ENCODE measurements at places on chromosomes 5 and 9.

DNA sequence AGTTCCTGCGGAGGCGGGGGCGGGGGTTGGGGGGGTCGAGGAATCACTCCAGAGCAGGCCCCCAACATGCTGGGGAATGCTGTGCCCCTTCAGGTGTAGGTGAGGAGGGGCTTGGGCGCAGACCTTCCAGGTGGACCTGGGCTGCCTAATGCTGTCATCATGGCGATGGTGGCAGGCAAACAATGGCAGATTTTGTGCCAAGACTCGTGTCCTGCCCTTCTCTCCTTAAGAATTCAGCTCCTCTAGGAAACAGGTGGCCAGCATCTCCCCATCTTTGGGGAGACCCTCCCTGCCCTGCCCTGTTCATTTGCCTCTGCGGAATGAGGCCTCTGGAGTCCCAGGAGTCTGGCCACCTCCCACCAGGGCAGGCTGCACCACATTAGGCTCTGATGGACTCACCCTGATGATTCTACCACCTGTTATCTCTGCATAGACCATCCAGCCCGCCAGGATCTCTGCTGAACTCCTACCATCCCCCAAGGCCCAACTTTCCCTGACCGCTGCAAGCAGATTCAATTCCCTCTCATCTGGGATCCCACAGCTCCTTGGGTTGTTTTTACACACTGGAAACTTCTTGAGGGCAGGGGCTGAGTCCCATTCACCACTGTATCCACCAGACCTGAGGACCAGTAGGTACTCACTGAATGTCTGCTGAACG lies 10.9 kb upstream of the SLC25A51 start:
- no peak for DNase-seq

GRCh38 chr9:132372177-132373095 lies 17.6 kb upstream of the SETX start:
- peak; percentile 71 for DNase-seq

GRCh38 chr5:14267166-14267838 lies 124.2 kb downstream of the TRIO start:
- no peak for DNase-seq

- no peak for DNase-seq
These were observed 5.0 kb upstream of the RNF44 start for GRCh38 chr5:176542135-176542595.

DNA sequence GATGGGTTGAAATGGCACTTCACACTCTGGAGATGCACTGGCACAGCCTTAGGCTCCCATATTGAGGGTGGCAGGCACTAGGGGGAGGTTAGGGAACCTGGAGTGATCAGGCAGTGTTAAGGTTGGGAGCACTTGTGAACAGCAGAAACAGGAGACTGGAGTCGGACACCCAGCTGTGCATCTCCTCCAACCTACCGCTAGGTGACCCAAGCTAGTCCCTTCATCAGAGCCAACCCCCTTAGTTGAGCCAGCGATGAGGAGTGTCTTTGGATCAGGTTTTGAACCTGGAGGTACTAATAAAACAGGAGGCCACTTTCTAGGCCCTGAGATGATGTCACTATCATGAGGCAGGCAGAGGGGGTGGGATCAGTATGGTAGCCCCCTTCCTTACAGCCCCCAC lies 1.7 kb downstream of the ACTL7B start:
- DNase-seq: no peak

DNA sequence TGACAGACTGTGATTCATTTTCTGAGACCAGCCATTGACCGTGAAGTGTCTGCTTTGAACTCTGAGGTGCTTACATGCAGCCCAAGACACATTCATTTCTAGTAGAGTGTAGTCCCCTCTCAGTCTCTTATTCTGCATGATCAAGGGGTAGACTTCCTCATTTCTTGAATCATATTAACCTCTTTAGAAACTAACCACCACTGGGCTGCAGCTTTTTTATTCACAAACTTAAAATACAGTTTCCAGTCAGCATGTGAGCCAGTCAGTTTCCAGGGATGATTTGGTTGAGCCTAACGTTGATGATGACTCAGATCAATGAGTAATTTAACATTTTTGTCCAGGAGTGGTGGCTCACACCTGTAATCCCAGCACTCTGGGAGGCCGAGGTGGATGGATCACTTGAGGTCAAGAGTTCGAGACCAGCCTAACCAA lies 59.2 kb downstream of the OTULIN start:
- DNase-seq: no peak

- DNase-seq: no peak
These were observed 376.6 kb upstream of the TUSC1 start for GRCh38 chr9:26054600-26055520.

DNA sequence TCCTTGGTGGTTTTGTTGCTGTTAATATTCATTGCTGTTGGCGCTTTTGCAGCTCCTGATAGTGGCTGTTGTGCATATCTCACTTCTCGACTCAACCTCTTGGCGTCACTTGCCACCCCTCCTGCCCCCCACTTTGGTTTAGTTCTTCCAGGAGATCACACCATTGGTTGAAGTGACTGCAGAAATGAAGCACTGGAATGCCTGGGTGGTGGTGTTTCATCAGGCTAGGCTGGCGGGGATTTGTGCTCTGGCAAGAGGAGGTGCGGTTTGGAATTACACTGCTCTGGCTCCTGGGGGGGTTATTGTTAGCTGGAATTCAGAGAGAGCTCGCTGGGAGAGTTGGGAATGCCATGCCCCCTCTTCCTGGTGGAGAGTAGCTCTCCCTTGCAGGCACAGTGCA lies 11.5 kb downstream of the PRRC2B start:
- no peak for DNase-seq

- DNase-seq: no peak
These were observed 77.7 kb downstream of the FOXD1 start for GRCh38 chr5:73370640-73371583.

DNA sequence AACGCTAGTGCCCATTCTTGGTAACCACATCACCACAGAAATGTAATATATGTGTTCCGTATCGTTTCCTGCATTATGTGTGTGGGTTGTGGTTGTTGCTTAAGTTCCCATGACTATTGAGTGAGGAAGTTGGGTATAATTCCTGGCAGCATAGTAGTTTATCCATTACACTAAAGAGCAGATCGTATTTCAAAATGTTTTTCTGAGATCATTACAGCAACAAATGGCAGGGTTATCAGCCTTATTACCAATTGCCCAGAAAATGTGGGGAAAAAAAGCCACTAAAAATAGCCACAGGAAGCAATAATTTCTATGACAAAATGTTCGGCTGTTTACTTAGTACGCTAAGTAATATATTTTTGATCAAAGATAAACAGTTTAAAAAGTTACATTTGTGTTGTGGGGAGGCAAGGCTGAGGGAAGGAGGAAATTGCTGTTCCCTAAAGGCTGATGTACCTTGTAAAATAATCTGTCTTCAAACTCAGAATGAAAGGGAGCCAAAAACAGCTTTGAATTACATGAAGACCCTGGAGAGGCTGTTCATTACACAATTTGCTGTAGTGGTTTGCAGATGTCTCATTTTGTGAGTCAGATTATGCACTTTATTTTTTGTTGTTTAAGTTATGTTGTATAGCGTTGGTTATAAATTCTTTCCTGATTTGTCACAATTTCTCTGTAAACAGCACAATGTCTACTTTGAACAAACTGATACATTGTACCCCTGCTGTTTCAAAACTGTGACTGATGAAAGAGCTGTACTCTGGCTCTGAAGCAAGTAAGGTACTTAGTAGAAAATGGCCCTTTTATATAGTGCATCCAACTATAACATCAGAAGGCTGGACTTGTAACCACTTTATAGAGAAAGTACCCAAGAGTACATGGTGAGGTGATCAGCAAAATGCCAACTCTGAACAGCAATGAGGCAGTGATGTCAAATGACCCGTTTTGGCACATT lies 1028.5 kb downstream of the NR2F1-AS1 start:
- DNase-seq: no peak

- DNase-seq: no peak
These were observed 53.4 kb downstream of the PLPP1 start for GRCh38 chr5:55481293-55481855.

- DNase-seq: no peak
These were observed 399.9 kb downstream of the ELAVL2 start for GRCh38 chr9:23426144-23426543.

- no peak for DNase-seq
These were observed 82.1 kb downstream of the PRKACG start for GRCh38 chr9:68931821-68932220.

DNA sequence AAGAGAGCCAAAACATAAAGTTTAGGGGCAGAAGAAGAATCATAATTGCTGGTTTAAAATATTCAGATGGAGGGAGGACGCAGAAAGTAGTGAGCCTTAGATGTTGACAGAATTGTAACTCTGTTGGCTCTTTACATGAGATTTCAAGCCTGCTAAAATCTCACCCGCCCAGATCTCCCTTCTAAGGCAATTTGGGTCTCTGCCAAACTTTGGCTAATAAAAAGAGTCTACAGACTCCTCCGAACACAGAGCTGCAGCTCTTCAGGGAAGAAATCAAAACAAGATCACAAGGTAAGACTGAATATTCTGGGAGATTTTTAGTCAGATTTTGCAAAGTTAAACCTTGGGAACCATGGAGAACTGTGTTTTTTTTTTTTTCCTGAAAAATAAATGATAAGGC lies at the start of gene IL33:
IL33 (plus strand) TSS at position 246 of the 400 bp plus-strand sequence. CDS start 25,888 bp downstream, outside the sequence.
- no peak for DNase-seq
